Left colon (tissue), 2 donors: ENCODE measurements at places on chromosomes 4 and X. TPM values are rescaled to one million over a fixed set of nuclear protein-coding genes. Genes with fewer than 3 reads are reported as not detected.

DNA sequence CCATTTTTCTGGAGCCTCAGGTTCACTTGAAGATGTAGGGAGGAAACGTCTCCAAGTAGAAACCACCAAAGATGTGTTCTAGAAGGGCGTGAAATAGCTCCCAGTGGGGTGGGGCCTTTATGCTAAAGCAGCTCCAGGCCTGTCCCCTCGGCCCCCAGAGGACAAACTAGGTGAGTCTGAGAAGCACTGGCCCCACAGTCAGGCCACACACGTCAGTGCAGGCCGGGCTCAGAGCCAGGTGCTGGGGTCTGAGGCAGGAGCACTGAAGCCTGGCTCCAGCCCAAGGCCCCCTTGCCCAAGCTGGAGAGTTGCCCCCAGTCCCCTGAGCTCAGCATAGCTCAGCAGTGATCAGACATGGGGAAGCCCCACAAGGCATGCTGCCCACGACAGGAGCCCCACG, 95.4 kb upstream of the PSAPL1 start:
- no peak for DNase-seq

DNA sequence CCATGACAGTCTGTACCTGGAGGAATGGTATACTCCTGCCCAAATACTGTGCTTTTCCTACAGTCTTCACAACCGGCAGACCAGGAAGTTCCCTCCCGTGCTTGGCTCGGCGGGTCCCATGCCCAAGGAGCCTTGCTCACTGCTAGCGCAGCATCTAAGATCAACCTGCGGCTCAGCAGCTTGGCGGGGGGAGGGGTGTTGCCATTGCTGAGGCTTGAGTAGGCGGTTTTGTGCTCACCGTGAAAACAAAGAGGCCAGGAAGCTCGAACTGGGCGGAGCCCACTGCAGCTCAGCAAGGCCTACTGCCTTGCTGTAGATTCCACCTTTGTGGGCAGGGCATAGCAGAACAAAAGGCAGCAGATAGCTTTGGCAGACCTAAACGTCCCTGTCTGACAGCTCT, 152.7 kb downstream of the TEX11 start:
- peak; percentile 19 for DNase-seq

DNA sequence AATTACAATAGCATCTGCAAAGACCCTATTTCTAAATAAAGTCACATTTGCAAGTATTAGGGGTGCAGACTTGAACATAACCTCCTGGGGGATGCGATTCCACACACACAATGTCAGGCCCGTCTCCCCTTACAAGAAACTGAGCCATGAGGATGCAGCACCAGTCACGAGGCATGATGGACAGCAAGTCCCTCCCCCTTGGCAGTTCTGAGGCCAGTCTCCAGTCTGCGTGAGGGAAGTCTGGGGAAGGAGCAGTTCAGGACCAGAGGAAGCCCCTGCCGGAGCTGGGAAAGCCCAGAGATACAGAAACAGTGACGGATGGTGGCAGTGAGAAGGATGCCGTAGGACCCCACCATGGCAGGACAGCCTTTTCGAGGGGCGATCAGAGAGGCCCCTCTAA, 9.4 kb downstream of the FAM53A start:
- DNase-seq, result no peak

GRCh38 chrX:136021903-136022302, 36.7 kb downstream of the SLC9A6 start:
- DNase-seq, result no peak

GRCh38 chr4:168710353-168710946, 213.6 kb downstream of the PALLD start:
- DNase-seq, result peak; percentile 28

DNA sequence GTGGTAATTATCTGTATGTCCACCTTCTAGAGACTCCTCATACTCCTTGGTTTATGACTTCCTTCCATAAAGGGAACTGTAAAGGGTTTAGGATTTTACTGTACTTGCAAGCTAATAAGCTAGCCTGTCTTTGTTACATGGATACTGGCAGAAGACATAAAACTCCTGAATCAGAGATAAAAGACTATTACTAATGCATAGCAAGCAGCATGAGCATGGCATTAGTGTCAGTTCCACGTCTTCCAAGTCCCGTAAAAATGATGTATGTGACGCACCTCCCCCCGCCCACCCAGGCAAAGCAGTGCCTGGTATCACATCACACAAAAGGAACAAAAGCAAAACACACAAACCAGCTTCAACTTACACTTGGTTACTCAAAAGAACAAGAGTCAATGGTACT, 71.0 kb downstream of the SLC10A6 start:
- DNase-seq, result no peak

The DIPK2B gene
- total RNA-seq, result 2.2 TPM

The EPGN gene
- total RNA-seq, result not detected
